RWPE1 (cell line): ENCODE measurements at places on chromosomes 2 and 18.
A peak's percentile ranks its signal among the peaks of the same experiment; 100 is the strongest.

- no peak for DNase-seq
Observed at GRCh38 chr2:21890041-21890440, 766.3 kb downstream of the TDRD15 start.

DNA sequence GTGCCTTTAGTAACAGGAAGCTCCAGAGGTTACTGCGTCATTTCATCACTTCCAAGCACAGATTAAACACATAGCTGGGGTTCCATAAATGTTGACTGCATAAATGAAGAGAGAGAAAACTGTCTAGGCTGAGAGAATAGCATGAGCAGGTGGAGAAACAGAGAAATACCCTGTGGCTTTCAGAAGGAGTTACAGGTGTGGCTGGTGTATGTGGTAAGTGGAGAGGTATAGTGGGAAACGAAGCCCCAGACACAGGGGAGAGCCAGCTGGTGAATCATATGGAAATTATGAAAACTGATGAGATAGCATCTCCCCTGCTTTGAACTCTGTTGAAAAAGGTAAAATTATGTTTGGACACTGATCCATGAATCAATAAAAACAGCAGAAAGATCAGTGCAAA is 807.4 kb upstream of the POU3F3 start:
- no peak for DNase-seq

DNA sequence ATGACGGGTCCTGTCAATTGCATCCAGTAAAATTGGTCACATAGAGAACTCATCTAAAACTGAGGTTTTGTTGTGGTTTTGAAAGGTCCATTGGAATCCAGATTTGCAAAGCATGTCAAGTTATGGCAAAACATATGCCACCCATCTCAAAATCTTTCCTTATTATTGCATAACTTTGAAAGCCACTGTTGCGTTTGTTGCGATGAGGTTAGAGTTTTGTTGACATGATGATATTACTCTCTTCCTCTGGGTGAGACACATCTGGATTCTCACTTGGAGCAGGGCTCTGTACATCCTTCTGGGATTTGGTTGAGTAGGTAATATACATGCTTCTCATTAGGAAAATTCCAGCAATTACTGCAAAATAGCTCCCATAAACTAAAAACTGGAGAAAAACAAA is 20.6 kb downstream of the SCYGR5 start:
- DNase-seq: no peak

GRCh38 chr18:47928466-47928865 is 2.0 kb downstream of the SMAD2 start:
- DNase-seq: no peak

GRCh38 chr2:176552501-176553135 is 283.4 kb downstream of the MTX2 start:
- no peak for DNase-seq

DNA sequence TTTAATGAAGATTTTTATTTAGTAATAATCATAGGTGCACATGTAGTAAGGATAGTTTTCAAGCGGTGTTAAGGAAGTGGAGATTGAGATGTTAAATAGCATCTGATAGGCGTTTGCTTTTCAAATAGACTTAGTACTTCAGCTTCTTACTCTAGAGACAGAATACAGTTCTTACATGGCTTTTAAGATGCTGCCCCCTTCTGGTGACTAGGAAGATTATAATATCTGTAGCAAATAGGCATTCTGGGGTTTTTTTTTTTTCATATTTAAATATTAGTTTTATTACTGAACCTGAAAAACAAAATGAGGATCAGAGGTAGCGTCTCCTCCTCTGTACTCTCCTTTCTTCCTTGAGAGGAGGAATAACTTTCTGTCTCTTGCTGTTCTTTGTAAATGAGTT is 100.2 kb downstream of the AGAP1 start:
- peak; percentile 53 for DNase-seq

GRCh38 chr2:238004077-238004830 is 37.4 kb downstream of the UBE2F start:
- DNase-seq: no peak

- DNase-seq: no peak
Observed at GRCh38 chr2:158403237-158403636, 53.3 kb downstream of the CCDC148 start.

- no peak for DNase-seq
Observed at GRCh38 chr2:105802587-105802986, 57.9 kb downstream of the NCK2 start.

- peak; percentile 58 for DNase-seq
Observed at GRCh38 chr18:74496508-74497323, 553 bp downstream of the CNDP2 start.

DNA sequence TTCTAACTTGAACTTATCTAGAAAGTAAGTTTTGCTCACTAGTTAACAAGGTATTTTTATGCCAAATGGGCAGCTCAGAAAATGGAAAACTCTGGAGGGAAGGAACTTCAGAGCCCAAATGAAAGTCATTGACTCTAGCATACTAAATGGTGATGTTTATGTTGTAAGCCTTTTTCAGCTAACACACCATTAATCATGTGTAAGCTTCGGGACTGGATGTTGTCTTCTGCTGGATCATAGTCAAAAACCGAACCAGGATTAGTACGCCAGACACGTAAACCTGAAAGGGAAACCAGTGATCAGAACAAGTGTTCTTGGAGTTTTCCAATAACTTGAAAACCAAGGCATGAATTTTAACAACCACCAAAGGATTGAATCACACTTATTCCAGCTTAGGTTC is 81.8 kb downstream of the RIF1 start:
- no peak for DNase-seq

DNA sequence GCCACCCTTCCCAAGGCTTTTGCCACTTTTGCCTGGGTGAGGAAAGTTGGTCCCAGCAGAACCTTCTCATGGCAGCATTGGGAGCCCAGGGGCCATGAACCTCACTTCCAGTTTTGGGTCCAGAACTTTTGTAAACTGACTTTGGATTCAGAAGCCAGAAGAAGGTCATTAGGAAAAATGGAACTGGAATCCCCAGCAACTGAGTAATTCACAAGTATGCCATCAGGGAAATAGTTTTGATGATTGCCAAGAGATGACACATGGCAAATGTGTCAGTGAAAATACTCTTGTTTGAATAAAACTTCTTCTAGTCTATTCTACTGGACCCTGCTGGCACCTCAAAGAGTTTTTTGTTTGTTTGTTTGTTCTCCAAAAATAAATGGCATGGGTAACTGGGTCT is 203.7 kb downstream of the SETBP1 start:
- DNase-seq: no peak

GRCh38 chr2:64629875-64630274 is 23.8 kb downstream of the SERTAD2 start:
- DNase-seq: no peak

GRCh38 chr18:12326711-12327460 is 18.8 kb downstream of the TUBB6 start:
- no peak for DNase-seq

- peak; percentile 26 for DNase-seq
Observed at GRCh38 chr2:197170208-197170607, 140.4 kb downstream of the ANKRD44 start.

GRCh38 chr2:183867206-183867605 is 731.1 kb upstream of the ZNF804A start:
- no peak for DNase-seq

GRCh38 chr18:24560511-24560981 is 100.1 kb downstream of the HRH4 start:
- peak; percentile 57 for DNase-seq

DNA sequence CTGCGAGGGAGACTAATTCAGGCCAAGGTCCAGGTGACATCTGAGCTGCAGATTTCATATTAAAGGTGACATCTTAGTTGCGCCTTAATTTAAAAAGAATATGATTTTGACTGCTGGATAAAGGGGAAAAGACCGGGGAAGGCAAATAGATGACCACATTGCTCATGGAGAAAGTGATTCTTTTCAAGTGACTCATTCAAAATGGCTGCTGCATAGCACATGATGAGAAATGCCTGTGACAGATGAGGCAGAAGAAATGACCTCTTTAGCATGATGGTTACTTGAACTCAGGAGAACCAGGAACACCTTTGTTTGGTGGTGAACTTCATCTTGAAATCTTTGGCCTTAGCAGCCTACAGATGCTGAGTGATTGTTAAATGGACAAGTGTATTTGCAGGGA is 385.8 kb upstream of the TRIB2 start:
- peak; percentile 18 for DNase-seq

DNA sequence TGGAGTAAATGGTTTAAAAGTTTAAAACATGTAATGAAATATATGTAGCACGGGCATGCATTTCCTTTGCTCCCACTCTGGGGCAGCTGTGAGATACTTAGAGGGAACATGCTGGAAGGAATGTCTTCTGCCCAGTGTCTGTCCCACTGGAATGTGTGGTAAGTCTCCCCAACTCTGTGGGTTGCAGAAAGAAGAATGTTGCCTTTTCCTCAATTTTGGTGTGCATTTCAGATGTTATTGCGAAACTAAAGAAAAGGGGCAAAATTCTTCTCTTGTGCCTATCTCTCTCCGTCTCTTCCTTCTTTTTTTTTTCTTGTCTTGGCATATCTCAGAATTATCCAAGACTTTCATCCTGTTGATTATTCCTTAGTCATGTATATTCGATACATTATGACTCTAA is 201.1 kb downstream of the SH3RF3 start:
- no peak for DNase-seq

DNA sequence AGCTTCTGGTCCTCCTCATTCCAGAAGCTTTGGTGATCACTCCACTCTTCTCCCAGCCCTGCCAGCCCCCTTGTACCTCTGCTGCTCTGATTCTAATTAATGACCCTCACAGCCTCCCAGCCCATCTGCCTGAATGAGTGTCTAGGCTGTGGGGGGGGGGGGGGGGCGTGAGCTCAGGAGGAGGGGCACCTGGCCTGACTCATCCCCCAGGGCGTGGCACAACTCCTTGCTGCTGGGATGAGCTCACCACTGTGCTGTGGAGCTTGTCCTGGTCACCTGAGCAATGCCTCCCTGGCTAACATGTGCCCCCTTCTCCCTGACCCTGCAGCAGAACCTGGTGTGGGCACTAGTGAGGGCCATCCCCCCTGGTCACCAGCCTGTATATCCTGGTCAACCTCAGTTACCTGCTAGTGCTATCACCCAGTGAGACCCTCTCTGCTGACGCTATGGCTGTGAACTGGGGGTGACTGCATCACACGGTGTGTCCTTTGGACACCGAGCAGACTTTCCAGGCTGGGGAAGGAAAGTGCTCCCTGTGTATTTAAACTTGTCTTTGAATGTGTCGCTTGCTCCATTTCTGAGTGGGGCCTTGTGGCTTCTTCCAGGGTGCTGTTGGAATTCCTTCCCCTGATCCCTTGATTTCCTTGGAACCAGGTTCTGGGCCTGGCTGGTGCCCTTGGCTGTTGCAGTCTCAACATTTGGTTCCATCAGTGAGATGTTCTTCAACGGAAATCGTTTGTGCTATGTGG is 41.5 kb upstream of the PUM2 start:
- peak; percentile 82 for DNase-seq

DNA sequence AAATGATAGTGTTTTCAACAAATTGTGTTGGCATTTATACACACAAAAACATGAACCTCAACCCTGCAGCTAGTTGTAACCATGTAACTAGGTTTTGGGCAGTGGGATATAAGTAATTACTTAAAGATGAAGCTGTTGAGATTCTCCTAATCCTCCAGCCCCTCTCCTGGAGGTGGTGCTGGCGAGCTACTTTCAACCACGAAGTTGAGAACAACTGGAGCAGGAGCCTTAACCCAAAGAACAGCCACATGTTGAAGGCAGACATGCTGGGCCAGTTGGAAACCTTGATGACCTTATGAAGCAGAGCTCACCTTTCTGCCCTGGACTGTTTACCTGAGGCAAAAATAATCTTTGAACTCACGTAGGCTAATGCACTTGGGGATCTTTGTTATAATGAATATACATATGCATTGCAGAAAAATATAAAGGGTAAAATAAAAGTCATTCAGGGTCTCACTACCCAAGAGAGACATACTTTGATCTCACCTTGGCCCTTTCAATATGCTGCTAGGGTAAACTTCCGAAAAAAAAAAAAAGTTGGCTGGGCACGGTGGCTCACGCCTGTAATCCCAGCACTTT is 89.6 kb upstream of the NPAS2 start:
- DNase-seq: peak; percentile 70

- DNase-seq: no peak
Observed at GRCh38 chr2:123495241-123495640, 529.8 kb upstream of the CNTNAP5 start.

- no peak for DNase-seq
Observed at GRCh38 chr2:29579495-29580169, 341.8 kb downstream of the ALK start.

GRCh38 chr2:29892585-29893259 is 28.7 kb downstream of the ALK start:
- no peak for DNase-seq

GRCh38 chr2:47592381-47592780 is 189.4 kb downstream of the MSH2 start:
- DNase-seq: no peak

- no peak for DNase-seq
Observed at GRCh38 chr18:47601581-47602272, 328.7 kb downstream of the SMAD2 start.

DNA sequence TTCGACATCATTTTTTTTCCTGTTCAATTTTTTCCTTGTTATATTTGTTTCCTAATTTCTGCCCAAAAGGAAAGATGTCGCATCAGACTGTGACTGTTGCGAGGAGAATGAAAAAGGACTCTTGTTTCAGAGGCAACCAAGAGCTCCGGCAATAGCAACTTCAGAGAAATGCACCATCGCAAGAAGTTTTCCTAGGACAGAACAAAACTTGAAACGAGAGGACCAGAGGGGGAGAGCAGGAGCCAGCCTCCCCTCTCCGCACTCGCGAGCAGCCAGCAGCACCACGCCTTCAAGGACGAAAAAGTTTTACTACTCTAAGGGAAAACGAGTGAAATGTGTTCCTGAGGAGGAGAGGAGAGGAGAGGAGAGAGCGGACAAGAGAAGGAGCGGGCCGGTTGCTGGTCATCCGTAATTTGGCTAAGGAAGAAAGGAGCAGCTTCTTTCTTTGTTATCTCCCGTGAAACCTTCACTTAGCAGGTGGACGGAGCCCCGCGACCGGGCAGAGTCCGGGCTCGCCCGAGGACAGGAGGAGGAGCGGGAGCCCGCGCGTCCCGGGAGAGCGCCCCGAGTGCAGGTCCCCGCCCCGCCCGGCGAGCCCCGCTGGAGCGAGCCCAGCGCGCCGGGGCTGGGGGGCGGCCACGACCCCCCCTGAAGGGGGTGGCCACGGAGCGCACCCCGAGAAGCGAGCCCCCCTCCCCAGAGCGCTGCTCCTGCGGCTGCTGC is 744 bp downstream of the POU3F3 start:
- no peak for DNase-seq

DNA sequence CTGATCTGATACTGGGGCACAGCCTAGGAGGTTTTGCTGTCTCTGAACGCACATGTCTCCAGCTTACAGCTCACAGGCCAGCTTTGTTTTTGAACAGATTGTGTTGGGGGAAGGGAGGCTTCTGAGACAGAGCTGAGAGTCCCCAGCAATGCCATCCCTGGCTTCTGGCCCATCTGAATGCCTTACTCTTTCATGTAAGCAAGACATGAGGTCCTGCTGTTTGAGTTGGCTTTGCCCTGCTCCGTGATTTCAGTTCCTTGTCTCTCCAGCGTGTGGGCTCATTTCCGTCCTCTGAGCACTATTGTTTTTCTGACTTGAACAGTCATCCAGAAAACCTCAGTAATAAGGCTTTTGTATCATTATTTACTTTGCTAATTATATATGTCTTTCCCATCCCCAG is 194.9 kb upstream of the TNP1 start:
- DNase-seq: no peak
